ENCODE measurements at places on chromosomes 12 and 14. TPM values are rescaled to one million over a fixed set of nuclear protein-coding genes. Genes with fewer than 3 reads are reported as not detected.
A peak's percentile ranks its signal among the peaks of the same experiment; 100 is the strongest.

DNA sequence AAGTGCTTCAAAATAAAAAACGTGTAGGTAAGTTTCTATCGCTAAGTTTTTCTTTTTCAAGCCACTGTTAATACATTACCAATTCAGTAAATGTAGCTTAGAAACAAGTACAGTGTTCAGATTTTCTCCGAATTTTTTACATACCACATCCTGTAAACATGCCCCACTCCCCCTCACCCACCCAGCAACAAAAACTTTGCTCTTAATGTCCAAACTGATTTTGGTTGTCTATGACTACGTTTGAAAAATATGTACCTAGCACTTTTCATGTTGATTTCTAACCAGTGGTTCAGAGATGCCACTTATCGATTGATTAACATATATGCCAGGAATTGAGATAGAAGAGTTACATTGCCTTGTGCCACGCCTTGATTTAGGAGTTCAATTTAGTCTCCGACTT is 663 bp upstream of the LIN7A start:
- DNase-seq, result no peak

DNA sequence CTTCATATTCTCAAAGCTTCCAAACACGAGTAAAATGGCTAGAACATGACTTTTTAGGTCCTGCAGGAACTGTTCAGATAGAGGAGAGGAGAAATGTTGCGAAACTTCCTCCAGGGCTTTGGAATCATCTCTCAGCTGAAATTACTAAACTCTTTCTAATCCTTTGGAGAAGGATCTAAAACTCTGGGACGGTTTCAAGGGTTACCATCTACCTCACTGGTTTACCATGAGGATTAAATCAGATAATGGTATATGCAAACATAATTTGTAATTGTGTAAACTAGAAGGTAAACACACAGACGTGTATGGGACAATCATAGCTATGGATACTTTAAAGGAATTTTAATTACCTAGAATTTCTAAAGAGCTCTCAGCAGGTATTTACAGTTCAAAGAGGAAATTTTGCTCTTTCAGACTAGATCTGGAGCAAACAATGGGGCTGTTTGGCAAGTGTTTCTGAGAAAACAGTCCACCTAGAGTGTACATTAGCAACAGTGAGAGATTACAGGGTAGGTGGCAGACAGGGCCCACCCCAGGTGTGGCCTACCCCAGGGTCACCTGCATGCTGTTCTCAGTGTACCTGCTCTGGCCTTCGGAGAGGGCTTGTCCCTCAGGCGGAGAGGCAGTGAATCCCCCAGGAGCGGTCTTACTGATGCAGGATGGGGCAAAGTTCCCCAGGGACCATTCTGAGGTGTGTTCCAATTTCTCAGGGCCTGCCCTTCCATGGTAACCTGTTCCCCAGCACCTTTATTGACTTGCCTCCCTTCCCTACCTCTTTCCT is 124.7 kb upstream of the MAX start:
- no peak for DNase-seq

- DNase-seq, result no peak
These were observed 13.9 kb upstream of the BDKRB1 start for GRCh38 chr14:96242126-96242525.

DNA sequence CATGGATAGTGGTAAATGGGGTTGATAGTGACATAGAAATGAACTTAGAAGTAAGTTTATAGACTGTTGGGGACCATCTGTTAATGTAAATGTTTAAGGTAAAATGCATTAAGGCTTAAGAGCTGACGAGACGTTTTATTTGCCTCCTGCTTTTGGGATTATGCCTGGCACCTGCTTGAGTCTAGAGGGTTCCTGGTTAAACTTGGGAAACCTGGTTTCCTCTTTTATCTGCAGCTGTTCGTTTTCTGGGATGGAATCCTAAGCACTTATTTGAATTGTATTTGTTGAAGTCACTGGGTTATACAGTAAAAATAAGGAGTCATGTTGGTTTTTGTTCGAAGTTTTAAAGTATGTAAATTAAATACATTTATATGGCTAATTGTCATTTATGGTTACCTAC is 914.7 kb downstream of the NRXN3 start:
- no peak for DNase-seq

DNA sequence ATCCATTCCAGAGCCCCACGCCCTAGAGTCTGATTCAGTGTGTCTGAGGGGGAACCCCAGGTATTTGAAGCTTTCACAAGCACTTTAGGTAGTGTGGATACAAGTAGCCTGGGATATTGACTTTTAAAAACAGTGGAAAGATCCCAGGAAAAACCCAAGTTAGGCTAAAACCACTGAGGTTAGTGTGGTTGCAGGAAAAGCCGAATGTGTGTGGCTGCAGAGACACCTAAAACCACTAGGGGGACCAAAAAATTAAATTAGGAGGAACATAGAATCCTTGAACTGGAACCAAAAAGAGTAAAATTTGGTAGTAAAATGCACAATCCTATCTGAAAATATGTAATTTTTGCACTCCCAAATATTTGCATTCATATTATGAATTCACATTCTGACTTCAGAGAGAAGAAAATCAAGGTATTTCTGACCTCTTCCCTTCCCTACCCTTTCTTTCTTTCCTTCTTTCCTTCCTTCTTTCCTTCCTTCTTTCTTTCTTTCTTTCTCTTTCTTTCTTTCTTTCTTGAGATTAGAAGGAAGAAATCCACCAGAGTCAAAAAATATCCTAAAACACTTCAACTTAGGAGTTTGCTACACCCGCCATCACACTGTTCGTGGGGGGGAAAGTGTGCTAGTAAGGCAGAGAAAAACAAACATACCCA is 37.8 kb downstream of the SLCO1A2 start:
- peak; percentile 6 for DNase-seq

DNA sequence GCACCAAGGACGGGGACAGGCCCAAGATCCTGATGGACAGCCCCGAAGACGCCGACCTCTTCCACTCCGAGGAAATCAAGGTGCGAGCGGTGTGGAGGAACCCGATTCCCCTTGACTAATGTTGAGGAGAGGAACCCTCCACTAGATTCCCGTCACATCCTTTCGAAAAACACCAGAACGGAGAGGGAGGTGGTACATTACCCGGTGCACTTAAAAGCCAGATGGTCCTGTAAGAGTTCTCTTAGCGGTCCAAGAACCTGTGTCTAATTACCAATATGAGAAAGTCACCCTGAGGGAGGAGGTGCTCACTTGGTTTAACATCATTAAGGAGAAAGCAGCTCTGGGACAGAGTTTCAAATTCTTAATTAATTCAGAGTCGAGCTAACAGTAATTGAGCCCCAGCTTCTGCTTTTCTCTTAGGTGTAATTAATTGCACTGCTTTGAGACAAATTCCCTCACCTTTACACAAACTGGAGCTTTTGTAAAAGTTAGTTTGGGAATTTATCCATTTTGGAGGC is 450 bp downstream of the PRKAB1 start:
- no peak for DNase-seq

GRCh38 chr14:93727039-93727740 is 61.1 kb downstream of the PRIMA1 start:
- DNase-seq, result no peak

The COX8C gene
- not detected for total RNA-seq

The ATP5F1B gene
- total RNA-seq, result 651 TPM

The TAS2R43 gene
- total RNA-seq, result 0.47 TPM

The TESPA1 gene
- total RNA-seq, result not detected
